ENCODE measurements at places on chromosomes 4 and X. TPM values are rescaled to one million over a fixed set of nuclear protein-coding genes. Genes with fewer than 3 reads are reported as not detected.

PRIMPOL gene
- 11.6 TPM for total RNA-seq

RAB9B gene
- total RNA-seq, result 0.51 TPM

ARR3 gene
- total RNA-seq, result not detected

- H3K27ac ChIP-seq, result peak overlapping the region; percentile 80
- peaks cover 5% of the 10 kb centered on the region for H3K36me3 ChIP-seq
- peaks cover 80% of the 10 kb centered on the region for H3K4me1 ChIP-seq
- H3K4me3 ChIP-seq, result peak overlapping the region; percentile 91
- no peak for DNase-seq
Observed at GRCh38 chr4:11429699-11430045, 978 bp upstream of the HS3ST1 start.

DNA sequence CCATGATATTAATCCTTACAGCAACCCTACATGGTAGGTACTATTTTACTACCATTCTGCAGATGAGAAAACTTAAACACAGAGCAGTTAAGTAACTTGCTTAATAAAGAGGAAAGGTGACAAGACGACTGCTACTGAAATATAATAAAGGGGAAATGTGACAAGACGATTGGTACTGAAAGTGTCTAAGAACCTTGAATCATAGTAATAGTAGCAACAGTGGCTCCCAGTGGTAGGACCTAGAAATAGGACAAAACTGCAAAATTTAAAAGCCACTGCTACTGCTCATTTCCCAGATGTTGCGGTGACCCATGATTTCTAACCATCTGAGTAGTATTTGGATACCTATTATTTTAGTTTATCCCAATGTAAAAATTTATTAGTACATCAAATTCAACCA lies 89.5 kb downstream of the TASL start:
- DNase-seq, result no peak
- no peak overlapping the region for H3K27ac ChIP-seq
- H3K4me3 ChIP-seq, result no peak overlapping the region
- no peaks in the 10 kb centered on the region for H3K27me3 ChIP-seq
- no peaks in the 10 kb centered on the region for H3K36me3 ChIP-seq

DNA sequence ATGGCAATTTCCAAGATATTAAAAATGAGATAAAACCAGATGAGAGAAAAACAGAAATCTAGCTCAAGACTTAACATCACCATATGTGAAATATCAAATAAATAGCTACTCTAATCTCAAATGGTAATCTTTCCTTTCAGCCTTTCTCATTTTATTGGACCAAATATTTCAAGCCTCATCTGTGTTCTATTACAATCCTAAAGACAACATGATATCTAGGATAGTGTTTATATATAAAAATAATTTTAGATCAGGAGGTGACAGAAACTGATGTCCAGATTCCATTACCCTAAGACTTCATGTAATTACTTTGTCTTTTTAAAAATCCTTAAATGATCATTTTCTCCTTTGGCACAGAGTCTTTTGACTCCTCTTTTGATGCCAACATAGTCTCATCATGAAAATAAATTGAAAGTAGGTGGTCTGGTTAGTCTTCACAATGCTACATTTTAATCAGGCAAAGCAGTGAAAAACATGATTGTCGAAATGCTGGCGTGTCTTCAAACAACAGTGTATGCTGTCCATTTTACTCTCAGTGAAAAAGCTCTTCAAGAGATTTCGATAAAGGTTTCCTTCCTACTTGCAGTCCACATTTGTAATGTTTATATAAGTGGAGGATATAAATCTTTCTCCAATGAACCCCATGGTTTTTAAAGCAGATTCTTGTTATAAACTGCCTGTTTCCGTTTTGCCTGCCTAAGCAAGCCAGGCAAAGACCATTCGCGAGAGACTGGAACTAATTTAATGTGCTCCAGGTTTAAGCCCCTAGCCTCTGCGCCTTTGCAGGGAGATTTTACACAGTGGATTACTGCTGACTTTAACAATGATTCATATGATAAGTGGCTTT lies 169.8 kb downstream of the SCFD2 start:
- H3K27ac ChIP-seq, result no peak overlapping the region
- no peaks in the 10 kb centered on the region for H3K36me3 ChIP-seq
- DNase-seq, result no peak
- H3K27me3 ChIP-seq, result no peaks in the 10 kb centered on the region
- peaks cover 4% of the 10 kb centered on the region for H3K4me1 ChIP-seq

GRCh38 chrX:116757491-116757890 lies 294.7 kb upstream of the CT83 start:
- H3K27me3 ChIP-seq, result no peaks in the 10 kb centered on the region
- no peaks in the 10 kb centered on the region for H3K4me1 ChIP-seq
- no peaks in the 10 kb centered on the region for H3K36me3 ChIP-seq
- no peak overlapping the region for H3K4me3 ChIP-seq
- no peak overlapping the region for H3K27ac ChIP-seq

DNA sequence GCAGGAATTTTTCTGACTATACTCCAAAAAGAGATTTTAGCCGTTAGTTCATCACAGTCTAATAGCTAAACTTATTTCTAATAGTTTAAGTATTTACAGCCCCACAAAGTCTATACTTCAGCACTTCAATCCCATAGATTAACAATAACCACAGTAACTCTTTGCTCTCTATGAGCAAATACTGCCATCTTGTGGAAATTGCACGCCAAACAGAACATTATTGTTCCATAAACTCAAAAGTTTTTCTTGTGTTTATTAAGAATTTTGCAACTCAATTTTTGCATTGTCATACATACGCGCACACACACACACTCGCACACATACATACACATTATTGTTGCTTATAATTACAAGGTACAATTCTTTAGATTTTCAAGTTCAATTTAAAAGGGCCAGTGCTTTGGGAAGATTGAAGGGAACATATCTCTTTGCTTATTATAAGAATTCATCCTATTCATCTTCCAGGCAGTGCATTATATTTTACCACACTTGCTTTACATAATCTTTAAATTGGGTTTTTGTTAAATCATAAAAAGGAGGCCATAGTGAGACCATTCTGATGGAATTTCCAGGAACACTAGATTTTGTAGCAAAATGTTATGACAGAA lies 63.8 kb upstream of the ATOH1 start:
- H3K27me3 ChIP-seq, result peaks cover 3% of the 10 kb centered on the region
- H3K36me3 ChIP-seq, result no peaks in the 10 kb centered on the region
- H3K4me1 ChIP-seq, result peaks cover 4% of the 10 kb centered on the region
- DNase-seq, result no peak
- no peak overlapping the region for H3K27ac ChIP-seq

GRCh38 chrX:153726286-153727122 lies 1.8 kb downstream of the ABCD1 start:
- no peaks in the 10 kb centered on the region for H3K27me3 ChIP-seq
- DNase-seq, result peak; percentile 59
- peaks cover 55% of the 10 kb centered on the region for H3K4me1 ChIP-seq
- H3K36me3 ChIP-seq, result peaks cover 17% of the 10 kb centered on the region
- H3K27ac ChIP-seq, result peak overlapping the region; percentile 56

GRCh38 chrX:66863721-66864120 lies 224.8 kb upstream of the EDA2R start:
- H3K27ac ChIP-seq, result no peak overlapping the region
- H3K36me3 ChIP-seq, result no peaks in the 10 kb centered on the region
- no peak for DNase-seq

DNA sequence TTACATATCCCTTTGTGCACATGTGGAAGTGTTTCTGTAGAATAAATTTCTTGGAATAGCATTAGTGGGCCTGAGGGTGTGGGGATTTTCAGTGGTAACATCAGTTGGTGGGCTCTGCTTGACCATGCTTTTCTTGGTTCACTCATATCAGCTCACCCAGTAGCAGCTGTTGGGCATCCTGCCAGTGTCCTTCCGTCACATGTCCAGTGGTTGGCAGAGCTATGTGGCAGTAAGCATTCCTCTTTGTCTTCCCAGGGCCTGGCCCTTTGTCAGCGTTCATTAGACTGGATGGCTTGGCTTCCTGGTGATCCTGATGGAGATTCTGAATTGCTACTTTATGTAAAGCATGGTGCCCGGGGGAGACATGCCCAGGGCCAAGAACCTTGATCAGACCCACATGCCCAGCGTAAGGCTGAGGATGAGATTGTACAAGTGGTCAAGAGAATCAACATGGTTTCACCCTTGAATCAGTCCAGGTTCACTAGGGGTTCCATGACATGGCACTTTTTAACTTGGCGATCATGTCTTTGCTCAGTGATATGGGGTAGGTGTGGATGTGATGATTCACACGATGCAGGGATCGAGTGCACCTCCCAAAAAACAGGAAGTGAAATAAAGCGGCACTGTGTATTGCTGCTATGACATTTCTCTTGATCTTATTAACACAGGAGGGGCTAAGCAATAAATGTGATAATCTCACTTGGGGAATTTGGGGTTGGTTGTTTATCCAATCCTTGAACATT lies 72.1 kb upstream of the IGFBP7 start:
- H3K27ac ChIP-seq, result no peak overlapping the region
- H3K27me3 ChIP-seq, result no peaks in the 10 kb centered on the region

- H3K27ac ChIP-seq, result no peak overlapping the region
- DNase-seq, result no peak
- no peaks in the 10 kb centered on the region for H3K4me1 ChIP-seq
Observed at GRCh38 chr4:21001490-21001889, 301.2 kb downstream of the PACRGL start.

DNA sequence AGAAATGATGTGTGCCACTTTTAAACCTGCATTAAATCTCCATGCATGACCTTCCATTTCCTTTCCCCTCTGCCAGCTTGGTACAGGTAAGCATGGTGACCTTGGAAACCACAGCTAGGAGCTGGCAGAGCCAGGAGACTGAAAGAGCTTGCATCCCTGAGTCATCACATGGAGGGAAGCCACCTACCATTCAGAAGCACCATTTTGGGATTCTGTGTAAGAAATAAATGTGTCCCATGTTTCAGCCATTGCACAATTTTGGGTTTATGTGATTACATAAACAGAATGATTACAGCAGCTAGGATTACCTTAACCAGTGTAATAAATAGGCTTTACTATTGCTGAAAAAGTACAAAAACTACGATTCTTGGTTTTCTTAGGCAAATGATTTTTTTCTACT lies 17.3 kb upstream of the CCDC149 start:
- peaks cover 2% of the 10 kb centered on the region for H3K27me3 ChIP-seq
- no peaks in the 10 kb centered on the region for H3K36me3 ChIP-seq
- H3K27ac ChIP-seq, result no peak overlapping the region
- H3K4me1 ChIP-seq, result no peaks in the 10 kb centered on the region
- H3K4me3 ChIP-seq, result no peak overlapping the region

- no peaks in the 10 kb centered on the region for H3K36me3 ChIP-seq
- H3K27me3 ChIP-seq, result peaks cover 16% of the 10 kb centered on the region
- no peaks in the 10 kb centered on the region for H3K4me1 ChIP-seq
- H3K4me3 ChIP-seq, result no peak overlapping the region
Observed at GRCh38 chr4:107743532-107743931, 23.5 kb upstream of the PAPSS1 start.

DNA sequence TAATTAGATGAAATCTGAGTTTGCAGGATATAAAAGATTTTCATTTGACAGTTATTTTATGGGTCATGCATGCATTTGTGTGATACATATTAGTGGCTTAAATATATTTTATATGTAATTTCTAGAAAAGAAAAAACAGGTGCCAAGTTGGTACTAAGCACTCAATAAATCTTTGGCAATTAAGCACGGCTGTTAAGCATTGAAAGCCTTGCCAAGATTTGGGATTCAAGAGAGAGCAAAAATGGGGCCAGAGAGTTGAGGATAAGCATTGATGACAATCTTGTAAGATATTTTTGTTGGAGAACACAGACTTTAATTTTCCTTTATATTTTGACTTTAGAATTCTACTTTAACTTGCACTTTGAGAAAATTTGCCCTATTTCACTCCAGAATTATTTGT lies 249.8 kb upstream of the MAD2L1 start:
- H3K27me3 ChIP-seq, result no peaks in the 10 kb centered on the region
- DNase-seq, result no peak
- H3K36me3 ChIP-seq, result no peaks in the 10 kb centered on the region
- H3K4me3 ChIP-seq, result no peak overlapping the region

DNA sequence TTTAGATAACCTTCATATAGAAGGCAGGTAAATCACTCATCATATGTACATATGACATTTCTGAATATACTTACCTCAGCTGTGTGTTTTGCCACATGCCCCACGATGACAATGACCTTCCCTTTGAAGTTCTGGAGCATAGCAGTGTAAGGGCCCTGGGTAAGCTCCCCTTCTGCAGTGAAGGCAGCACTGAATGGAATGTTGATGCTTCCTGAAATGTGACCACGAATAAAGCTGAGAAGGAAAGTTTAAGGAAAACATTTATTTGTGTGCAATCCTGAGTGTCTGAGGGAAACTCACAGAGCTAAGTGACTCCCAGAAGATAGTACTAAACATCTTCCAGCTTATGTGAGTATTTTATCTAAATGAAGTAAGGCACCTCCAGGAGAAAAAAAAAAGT lies 200.1 kb downstream of the NPNT start:
- H3K4me3 ChIP-seq, result no peak overlapping the region
- H3K36me3 ChIP-seq, result peaks cover 62% of the 10 kb centered on the region
- no peak overlapping the region for H3K27ac ChIP-seq

DNA sequence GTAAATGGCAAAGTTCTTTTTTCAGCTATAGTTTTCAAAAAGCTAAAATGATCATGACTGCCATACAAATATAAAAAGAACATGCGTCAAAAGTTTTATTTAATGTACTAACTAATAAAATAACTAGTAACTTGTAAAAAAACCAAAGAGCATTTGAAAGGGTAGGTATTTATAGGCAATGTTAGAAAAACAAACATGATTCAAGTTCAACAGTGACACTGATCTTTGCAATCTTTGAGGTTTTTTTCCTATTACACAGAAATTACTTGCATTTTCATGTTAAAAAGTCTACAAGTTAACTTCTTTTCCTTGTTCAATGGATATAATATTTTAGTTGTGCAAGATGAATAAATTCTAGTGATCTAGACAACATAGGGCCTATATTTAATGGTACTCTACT lies 72.3 kb upstream of the GRID2 start:
- no peak for DNase-seq
- H3K36me3 ChIP-seq, result no peaks in the 10 kb centered on the region
- H3K27me3 ChIP-seq, result no peaks in the 10 kb centered on the region
- no peak overlapping the region for H3K27ac ChIP-seq
- H3K4me1 ChIP-seq, result no peaks in the 10 kb centered on the region
- no peak overlapping the region for H3K4me3 ChIP-seq

DNA sequence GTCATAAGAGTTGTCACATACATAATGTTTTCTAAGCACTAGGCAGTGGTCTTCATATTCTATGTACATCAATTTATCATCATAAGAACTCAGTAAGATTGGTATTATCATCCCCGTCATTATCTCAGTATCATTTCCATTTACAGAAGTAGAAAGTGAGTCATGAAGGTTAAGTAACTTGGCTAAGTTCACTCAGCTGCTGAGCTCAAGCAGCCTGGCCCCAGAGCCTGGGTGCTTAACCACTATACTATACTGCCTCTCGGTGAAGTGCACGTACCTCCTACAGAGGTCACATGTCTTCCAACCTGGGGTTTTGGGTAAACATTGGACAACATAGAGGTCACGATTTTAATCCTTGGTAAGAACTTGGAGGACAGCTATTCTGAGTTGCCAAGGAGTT lies 161.5 kb upstream of the GATB start:
- H3K4me3 ChIP-seq, result no peak overlapping the region
- no peak for DNase-seq
- no peaks in the 10 kb centered on the region for H3K4me1 ChIP-seq
- no peak overlapping the region for H3K27ac ChIP-seq
- no peaks in the 10 kb centered on the region for H3K27me3 ChIP-seq

GRCh38 chrX:107715331-107716117 lies 60.1 kb downstream of the TSC22D3 start:
- H3K36me3 ChIP-seq, result peaks cover 30% of the 10 kb centered on the region
- H3K27me3 ChIP-seq, result no peaks in the 10 kb centered on the region
- H3K4me1 ChIP-seq, result peaks cover 82% of the 10 kb centered on the region
- H3K4me3 ChIP-seq, result peak overlapping the region; percentile 94
- DNase-seq, result peak; percentile 25

Measured in activated B cell treated with CpG ODN at 0.5 μM for 24 hours (primary cell).